ENCODE measurements at places on chromosomes 5 and 9.

- peak; percentile 68 for DNase-seq
These were observed 89.1 kb upstream of the HAND1 start for GRCh38 chr5:154567155-154567554.

GRCh38 chr5:120073722-120074121 lies 390.4 kb upstream of the PRR16 start:
- DNase-seq = no peak

DNA sequence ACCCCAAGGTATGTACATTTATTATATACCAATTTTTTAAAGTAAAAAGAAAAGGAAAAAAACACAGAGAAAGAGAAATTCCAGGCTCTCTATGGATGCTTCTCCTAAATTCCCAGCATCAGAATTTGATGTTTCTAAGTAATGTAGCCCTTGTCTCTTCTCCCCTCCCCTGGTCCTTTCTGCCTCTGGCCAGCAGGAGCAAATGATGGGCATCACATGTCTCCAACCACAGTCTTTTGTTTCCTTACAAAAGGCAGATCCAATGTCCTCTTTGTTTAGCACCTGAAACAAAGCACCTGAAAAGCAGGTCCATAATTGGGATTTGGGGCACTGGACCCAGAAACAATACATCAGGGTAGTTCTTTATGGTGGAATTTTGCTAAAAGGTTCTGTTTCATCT lies 50.4 kb upstream of the APC start:
- no peak for DNase-seq

DNA sequence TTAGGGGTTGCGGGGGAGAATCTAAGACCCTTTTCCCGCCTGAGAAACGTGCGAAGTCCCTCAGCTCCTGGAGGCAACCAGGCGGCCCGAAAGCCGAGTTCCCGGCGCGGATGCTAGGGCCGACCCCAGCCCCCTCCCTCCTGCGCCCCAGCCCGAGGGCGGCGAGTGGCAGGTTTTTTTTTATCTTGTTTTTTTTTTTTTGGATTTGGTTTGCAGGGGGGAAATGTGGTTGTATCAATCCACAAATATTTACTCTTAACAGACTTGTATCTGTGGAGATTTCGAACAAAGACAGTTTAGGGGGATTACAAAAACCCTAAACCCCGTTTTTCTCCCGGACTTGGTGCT lies 10.7 kb downstream of the LMX1B start:
- no peak for DNase-seq

DNA sequence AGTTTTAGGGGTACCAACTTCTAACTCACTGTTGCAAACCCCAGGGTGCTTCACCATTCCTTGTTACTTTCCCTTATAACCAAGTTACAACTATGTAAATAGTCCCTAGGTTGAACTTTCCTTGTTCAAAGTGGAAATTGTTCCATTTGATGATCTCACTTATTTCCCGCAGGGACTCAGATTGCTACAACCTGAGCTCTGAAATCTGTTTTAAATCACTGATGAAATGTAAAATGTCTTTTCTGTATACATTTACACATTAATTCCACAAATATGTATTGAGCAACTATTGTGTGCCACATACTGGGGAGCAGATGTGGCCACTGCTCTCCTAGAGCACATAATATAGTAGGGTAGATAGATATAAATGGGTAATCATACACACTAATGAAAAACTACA lies 69.1 kb upstream of the TARS1 start:
- DNase-seq = no peak

GRCh38 chr5:73668486-73669111 lies 42.6 kb downstream of the ARHGEF28 start:
- DNase-seq = no peak

DNA sequence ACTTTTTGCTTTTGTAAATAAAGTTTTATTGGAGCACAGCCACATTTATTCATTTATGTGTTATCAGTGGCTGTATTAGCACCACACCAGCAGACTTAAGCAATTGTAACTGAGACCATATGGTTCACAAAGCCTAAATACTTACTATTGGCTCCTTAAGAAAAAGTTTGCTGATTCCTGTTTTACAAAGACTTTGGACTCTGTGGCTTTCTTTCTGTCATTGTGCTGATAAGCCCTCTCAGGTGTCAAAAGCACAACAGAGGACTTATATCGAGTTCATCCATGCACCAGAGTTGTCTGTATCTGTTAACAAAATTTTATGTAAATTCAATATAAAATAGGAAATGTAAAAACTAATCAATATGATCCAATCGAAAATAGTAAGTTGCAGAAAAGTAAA lies 55.6 kb upstream of the PCSK5 start:
- no peak for DNase-seq

DNA sequence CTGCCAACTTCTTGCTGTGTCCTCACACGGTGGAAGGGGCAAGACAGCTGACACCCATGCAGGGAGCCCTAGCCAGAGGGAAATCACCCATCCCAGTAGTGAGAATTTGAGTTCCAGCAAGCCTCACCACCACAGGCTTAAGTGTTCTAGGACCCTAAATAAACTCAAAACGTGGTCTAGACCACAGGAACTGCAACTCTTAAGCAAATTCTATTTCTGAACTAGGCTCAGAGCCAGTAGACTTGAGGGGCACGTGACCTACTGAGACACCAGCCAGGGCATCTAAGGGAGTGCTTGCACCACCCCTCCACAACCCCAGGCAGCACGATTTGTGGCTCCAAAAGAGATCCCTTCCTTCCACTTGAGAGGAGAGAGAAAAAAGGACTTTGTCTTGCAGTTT lies 96.0 kb upstream of the PHF24 start:
- DNase-seq = no peak

- DNase-seq = no peak
These were observed 68.7 kb upstream of the TAF11L2 start for GRCh38 chr5:17429353-17429752.

DNA sequence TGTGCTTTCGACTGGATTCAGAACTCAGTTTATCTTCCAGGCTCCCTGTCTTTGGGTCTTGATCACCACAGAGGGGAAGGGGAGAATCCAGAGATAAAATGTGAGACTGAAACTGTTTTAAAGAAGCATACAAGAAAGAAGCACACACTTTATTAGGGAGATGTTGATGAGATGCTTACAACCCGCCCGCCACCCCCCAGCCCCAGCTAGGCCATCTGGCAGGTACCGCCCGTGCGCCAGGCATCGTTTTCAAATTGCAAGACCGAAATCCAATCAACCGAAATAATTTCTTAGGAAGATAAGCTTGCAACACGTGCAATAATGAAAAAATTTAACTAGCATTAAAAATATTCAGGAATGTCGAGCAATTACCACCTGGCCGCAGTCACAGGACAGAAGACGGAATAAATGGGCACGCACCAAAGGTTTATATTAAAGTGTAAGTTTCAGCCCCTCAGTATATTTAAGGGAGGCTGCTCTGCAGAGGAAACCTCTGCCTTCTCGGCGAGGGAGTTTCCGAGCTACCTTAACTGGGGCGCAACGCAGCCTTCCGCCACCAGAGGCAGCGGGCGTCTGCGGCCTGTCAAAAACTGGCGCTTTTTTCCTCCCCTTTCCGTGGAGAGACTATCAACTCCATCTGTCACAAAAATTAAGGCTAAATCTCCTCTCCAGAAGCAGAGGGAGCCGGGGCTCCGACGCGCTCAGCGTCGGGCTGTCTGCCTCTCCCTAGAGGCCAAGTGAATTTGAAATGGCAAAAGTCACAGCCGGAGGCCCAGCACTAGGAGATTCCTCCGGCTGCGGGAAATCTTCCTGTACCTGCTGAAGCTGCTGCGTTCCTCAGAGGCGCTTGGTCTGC lies 996 bp upstream of the GAS1 start:
- DNase-seq = peak; percentile 90

DNA sequence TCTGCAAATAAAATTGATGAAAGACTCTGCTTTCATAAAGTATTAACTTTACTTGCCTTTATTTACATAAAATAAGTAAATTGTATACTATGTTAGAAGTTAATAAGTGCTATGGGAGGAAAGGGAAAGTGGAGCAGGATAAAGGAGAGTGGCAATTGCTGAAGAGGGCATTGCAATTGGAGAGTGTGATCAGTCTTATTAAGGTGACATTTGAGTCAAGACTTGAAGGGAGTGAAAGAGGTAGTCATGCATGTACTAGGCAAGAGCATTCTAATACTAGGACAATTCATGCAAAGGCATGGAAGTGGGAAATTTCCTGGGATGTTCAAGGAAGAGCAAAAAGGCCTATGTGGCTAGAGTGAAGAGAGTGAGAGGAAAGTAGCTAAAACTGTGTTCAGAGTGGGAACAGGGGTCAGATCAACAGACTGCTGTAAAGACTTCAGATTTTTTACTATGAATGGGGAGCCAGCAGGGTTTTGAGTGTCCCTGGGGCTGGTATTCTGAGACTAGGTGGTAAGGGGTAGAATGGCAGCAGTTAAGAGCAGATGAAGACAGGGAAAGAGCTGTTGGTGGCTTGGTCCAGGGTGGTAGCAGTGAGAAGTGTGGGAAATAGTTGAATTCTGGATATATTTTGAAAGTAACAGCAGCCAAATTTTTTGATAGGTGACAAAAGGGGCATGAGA lies 182.3 kb upstream of the RIOK2 start:
- no peak for DNase-seq

DNA sequence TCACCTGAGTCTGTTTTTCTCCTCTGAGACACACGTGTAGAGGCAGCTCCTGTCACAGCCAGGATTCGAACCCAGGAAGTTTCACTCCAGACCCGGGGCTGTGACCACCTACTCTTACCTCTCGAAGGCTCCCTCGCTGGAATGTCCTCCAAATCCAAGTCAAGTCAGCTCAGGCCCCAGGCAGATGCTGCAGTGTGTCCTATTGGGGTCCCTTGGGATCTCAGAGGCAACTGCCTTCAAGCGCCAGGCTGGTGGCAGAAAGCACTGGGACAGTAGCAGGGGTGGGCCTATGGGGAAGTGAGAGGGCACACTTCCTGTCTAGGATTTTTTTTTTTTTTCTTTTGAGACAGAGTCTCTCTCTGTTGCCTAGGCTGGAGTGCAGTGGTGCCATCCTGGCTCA lies 762 bp upstream of the ST6GALNAC4 start:
- DNase-seq = no peak

- no peak for DNase-seq
These were observed 72.2 kb upstream of the EPB41L4A start for GRCh38 chr5:112491257-112491656.

Measured in DMS 273 treated with DMSO at 0.1 percent for 48 hours (cell line).